ENCODE measurements at places on chromosomes 6 and 20. TPM values are rescaled to one million over a fixed set of nuclear protein-coding genes. Genes with fewer than 3 reads are reported as not detected.

SPEF1 gene
- not detected for total RNA-seq

ACTR5 gene
- total RNA-seq: 8.3 TPM

TRIM15 gene
- total RNA-seq: not detected

PPP1R16B gene
- 6.7 TPM for total RNA-seq

VIP gene
- 0.38 TPM for total RNA-seq

BFSP1 gene
- total RNA-seq: 1.3 TPM

DAAM2 gene
- total RNA-seq: 15.8 TPM

ABHD12 gene
- total RNA-seq: 48.1 TPM

PPDPF gene
- 142 TPM for total RNA-seq

CDSN gene
- total RNA-seq: not detected

CNKSR3 gene
- 12.6 TPM for total RNA-seq

BANF2 gene
- total RNA-seq: not detected

ZNF165 gene
- 1.7 TPM for total RNA-seq

BMP7 gene
- 59.8 TPM for total RNA-seq

REM1 gene
- total RNA-seq: 1.3 TPM

GPLD1 gene
- 0.27 TPM for total RNA-seq

BNIP5 gene
- total RNA-seq: not detected

EDN1 gene
- 11.8 TPM for total RNA-seq

PRKN gene
- 0.99 TPM for total RNA-seq

TRERF1 gene
- total RNA-seq: 10.1 TPM

PMEPA1 gene
- 3.1 TPM for total RNA-seq

HCRTR2 gene
- not detected for total RNA-seq

BPI gene
- total RNA-seq: not detected

SIGLEC1 gene
- 6.9 TPM for total RNA-seq

SULF2 gene
- 152 TPM for total RNA-seq

NHSL1 gene
- 26.5 TPM for total RNA-seq

PXDC1 gene
- 29.5 TPM for total RNA-seq

LRRN4 gene
- total RNA-seq: not detected

SCGN gene
- total RNA-seq: not detected

DEFB113 gene
- total RNA-seq: not detected

GSTA3 gene
- total RNA-seq: not detected

ATXN1 gene
- total RNA-seq: 50.5 TPM

CST4 gene
- not detected for total RNA-seq

PCSK2 gene
- 0.18 TPM for total RNA-seq

ECT2L gene
- total RNA-seq: not detected

SPATA25 gene
- not detected for total RNA-seq

POM121L2 gene
- total RNA-seq: not detected

CRISP2 gene
- total RNA-seq: 0.57 TPM

LGSN gene
- not detected for total RNA-seq

UBD gene
- total RNA-seq: 11.1 TPM

GHRH gene
- not detected for total RNA-seq
